ENCODE measurements at places on chromosomes 5 and 9. TPM values are rescaled to one million over a fixed set of nuclear protein-coding genes. Genes with fewer than 3 reads are reported as not detected.

SDHA gene
- total RNA-seq = 180 TPM

NFIB gene
- total RNA-seq = 70.6 TPM

ADAMTSL2 gene
- total RNA-seq = under 0.01 TPM

FBP1 gene
- 0.57 TPM for total RNA-seq

AP3B1 gene
- total RNA-seq = 32.9 TPM

Measured in bladder microvascular endothelial cell (primary cell).